Thymus (tissue), 14 donors: ENCODE measurements at places on chromosomes 1 and 21. TPM values are rescaled to one million over a fixed set of nuclear protein-coding genes. Genes with fewer than 3 reads are reported as not detected.

The SEC16B gene
- 0.28 TPM for total RNA-seq

The ASTN1 gene
- 0.24 TPM for total RNA-seq

The TRIM67 gene
- 0.05 TPM for total RNA-seq

The GLIS1 gene
- 0.05 TPM for total RNA-seq

The GJC2 gene
- 1.5 TPM for total RNA-seq

The TMEM39B gene
- 4.7 TPM for total RNA-seq

The TFB2M gene
- total RNA-seq: 11.6 TPM

The NBPF20 gene
- 2.1 TPM for total RNA-seq

The BRDT gene
- total RNA-seq: under 0.01 TPM

The SFN gene
- total RNA-seq: 16.7 TPM

The CREG1 gene
- 61.3 TPM for total RNA-seq

The SPRR2F gene
- 0.09 TPM for total RNA-seq

The GSTM1 gene
- 12.9 TPM for total RNA-seq

The OR10J1 gene
- not detected for total RNA-seq

The TEX50 gene
- not detected for total RNA-seq

The CKS1B gene
- 113 TPM for total RNA-seq

The VHLL gene
- total RNA-seq: not detected

The CRYBG2 gene
- 0.76 TPM for total RNA-seq

The GAS5 gene
- total RNA-seq: 545 TPM

The FGR gene
- total RNA-seq: 8.4 TPM

The OXCT2 gene
- total RNA-seq: 2.6 TPM

The FHAD1 gene
- total RNA-seq: 0.66 TPM

The INAVA gene
- 2.7 TPM for total RNA-seq

The IL23R gene
- total RNA-seq: 0.57 TPM

The PCAT6 gene
- 0.19 TPM for total RNA-seq
